Activated CD4-positive, alpha-beta T cell treated with anti-CD3 and anti-CD28 coated beads for 24 hours (primary cell): ENCODE measurements at places on chromosomes 6 and 20.

- no peak for DNase-seq
Measured at GRCh38 chr6:169082093-169082492, 171.6 kb downstream of the THBS2 start.

DNA sequence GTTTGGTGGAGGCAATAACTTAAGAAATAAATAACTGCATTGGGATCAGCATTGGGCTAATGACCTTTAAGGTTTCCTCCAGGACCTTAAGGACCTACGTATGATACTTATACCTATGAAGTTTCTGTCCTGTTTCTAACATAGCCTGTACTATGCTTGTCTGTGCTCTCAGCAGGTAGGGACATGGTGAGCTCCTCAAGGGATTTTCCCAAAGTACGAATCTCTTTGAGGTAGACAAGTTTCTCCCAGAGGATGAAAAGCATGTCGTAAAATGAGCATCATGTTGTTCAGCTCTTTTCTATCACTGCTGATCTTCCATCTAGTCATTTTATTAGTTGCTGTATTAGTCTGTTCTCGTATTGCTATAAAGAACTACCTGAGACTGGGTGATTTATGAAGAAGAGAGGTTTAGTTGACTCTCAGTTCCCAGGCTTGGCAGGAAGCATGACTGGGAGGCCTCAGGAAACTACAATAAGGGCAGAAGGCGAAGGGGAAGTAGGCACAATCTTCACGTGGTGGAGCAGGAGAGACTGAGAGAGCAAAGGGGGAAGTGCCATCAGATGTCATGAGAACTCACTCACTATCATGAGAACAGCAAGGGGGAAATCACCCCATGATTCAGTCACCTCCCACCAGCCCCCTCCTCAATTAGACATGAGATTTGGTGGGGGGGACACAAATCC is 77.8 kb upstream of the TGM3 start:
- DNase-seq: no peak

- no peak for DNase-seq
Measured at GRCh38 chr6:42315991-42316970, 98.6 kb upstream of the MRPS10 start.

DNA sequence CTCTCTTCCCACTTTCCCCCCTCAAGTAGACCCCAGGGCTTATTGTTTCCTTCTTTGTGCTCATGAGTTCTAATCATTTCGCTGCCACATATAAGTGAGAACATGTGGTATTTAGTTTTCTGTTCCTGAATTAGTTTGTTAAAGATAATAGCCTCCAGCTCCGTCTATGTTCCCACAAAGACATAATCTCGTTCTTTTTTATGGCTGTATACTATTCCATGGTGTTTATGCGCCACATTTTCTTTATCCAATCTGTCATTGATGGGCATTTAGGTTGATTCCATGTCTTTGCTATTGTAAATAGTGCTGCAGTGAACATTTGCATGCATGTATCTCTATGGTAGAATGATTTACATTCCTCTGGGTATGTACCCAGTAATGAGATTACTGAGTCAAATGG is 16.9 kb upstream of the PERP start:
- DNase-seq: no peak

- DNase-seq: no peak
Measured at GRCh38 chr6:130922922-130923321, 95.7 kb downstream of the SMLR1 start.

GRCh38 chr20:2871111-2871465 is 2.2 kb upstream of the PTPRA start:
- no peak for DNase-seq

GRCh38 chr6:106790149-106790770 is 160.9 kb downstream of the QRSL1 start:
- no peak for DNase-seq

- DNase-seq: no peak
Measured at GRCh38 chr20:47583551-47583950, 81.9 kb downstream of the NCOA3 start.

GRCh38 chr6:43492673-43493072 is 15.3 kb downstream of the TJAP1 start:
- no peak for DNase-seq

DNA sequence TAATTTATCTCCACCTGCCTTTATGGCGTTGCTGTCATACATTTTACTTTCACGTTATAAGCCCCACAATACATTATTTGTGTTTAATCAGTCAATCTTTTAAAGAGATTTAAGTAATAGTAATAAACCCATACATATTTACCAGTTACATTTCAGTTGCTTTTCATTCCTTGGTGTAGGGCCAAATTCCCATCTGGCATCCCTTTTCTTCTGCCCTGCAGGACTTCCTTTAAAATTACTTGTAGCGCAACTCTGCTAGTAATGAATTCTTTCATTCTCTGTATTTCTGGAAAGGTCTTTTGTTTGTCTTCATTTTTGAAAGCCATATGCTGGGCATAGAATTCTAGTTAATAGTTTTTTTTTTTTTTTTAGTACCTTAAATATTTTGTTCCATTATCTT is 24.9 kb downstream of the ZNF334 start:
- no peak for DNase-seq

DNA sequence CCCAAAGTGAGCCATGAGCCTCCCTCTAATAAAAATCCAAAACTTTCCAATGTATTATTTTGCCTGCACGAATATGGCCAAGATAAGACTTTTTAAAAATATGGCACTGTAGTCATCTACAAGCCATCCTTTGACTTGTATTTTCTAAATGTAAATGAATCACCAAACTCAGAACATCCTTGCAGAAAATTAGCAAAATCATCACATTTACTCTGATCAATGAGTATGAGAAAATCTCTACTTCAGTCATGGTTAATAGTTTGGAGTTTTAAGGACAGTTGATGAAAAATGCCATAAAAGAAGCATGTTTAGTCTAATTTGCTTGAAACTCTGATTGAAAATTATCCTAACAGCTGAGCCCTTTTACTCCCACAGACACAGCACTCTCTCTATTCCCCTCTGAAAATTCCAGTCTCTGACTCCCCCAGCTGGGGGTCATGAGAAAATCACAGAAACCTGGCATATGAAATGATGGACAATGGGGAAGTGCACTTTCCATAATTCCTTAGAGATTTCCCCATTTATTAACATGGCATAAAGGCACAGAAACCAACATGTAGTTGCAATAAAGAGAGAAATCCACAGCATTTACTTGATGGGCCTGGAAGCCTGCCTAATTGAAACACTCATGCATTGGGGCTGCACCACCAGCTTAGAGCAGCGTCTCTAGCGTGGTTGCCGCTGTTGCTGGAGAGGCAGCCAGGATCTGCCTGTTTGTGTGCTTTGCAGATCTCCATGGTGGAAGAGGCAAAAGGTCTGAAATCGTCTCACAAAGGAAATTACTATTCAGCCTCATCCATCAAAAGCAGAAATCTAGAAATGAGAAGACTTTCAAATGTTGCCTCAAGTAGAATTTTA is 214.0 kb downstream of the WDR27 start:
- DNase-seq: no peak

DNA sequence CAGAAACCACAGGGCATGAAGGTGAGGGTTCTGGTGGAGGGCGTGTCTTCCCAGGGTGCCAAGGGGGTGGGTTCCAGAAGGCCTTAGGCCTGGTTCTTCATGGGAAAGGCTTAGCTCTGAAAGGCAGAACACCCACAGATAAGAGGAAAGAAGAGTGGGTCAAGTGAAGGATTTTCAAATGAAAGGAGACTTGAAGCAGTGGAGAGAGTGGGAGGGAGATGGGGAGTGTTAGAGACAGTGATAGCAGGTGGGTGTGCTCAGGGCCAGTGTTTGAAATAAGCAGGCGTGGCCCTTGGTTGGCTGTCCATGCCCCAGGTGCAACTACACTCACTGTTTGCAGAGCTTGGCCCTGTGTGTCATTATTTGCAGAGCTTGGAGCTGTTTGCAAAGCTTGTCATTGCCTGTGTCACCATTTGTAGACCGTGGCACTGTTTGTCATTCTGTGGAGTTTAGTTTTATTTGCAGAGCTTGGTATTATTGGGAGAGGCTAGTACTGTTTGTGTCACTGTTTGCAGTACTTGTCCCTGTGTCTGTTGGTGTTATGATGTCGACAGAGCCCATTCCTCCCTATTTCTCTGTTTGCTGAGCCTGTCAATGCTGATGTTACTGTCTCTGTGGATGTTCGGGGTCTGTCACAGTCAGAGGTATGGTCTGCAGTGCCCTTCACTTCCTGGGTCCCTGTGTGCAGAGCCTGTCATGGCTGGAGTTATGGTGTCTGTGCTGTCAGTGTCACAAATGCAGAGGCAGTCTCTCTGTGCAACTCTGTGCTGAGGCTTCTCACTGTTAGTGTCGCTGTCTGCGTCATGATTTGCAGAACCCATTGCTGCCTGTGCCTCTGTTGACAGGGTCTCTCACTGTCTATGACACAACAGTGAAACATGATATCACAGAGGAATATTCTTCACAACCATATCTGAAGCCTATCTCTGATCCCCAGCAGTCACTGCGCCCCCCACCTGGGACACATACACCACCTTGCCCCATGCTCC is 127.7 kb upstream of the LRFN2 start:
- DNase-seq: no peak

DNA sequence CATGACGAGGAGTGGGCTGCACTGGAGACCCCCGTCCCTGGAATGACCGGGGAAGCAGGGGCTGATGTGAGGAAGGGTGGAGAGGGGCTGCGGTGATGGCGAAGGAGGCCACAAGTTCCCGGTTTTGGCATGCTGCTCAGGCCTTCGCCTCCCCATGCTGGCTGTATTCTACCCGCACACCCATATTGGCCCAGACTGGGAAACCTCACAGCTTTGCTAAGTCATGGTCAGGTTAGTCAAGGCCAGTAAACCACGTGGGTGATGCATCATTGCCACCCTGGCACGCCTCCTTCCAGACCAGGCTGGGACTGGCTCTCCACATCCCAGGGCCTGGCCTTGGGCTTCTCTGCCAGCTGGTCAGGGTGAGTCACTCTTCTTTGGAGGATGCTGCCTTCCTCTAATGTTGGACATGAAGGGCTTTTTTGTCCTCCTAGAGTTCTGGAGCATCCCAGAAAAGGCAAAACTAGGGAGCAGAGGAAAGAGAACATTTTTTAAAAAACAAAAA is 53.8 kb downstream of the PCNA start:
- no peak for DNase-seq

GRCh38 chr6:111184827-111185532 is 97.7 kb downstream of the SLC16A10 start:
- no peak for DNase-seq

GRCh38 chr6:149419696-149420404 is 19.8 kb downstream of the SUMO4 start:
- DNase-seq: no peak

DNA sequence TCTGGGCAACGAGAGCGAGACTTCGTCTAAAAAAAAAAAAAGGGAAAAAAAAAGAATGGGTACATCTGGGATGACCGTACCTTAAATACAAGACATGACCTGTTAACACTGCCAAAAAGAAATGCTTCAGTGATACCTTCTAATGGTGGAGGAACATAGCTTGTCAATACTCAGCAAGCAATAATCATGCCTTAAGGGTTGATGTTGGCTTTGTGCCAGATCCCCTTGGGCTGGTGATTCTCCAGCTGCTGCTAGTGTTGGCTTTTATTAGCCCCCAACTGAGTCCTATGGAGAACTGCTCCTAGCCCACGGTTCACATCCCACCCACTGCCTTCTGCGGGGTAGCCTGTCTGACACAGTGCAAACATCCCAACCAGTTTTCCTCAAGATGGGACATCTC is 134.9 kb downstream of the PLCB1 start:
- no peak for DNase-seq

GRCh38 chr20:49786196-49786595 is 26.4 kb upstream of the SLC9A8 start:
- no peak for DNase-seq

GRCh38 chr6:154301839-154302752 is 54.5 kb downstream of the IPCEF1 start:
- DNase-seq: no peak

DNA sequence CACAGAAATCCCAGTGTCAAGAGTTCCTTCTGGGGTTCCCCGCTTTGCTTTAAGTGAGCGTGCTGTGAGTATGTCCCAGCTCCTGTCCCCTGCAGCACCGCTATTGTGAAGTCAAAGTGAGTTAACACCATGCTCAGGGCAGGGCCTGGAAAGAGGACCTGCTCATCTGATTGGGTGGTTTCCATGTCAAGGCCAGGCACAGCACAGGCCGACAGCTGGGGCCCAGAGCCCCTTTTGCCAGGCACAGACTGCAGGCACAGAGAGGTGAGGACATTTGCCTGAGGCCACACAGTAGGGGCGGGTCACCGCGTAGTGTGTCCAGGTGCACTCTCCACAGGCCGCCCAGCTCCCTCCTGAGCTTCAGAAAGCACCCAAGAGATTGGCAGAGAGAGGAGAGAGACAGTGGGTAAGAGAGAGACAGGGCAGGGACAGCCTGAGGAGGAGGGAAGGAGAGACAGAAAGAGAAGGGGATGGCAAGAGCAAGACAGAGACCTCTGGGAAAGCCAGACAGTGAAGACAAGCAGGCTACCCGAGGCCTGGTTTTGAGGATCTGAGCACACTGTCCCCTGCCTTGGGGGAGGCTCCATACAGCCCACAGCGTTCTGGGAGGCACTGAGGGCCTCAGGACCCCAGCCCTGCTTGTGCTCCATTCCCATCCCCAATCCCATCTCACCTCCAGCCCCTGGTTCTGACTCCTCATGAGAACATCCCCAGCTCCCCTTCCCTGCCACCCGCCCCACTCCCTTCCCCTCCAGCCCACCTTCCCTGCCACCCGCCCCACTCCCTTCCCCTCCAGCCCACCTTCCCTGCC is 6.5 kb upstream of the BPIFB1 start:
- no peak for DNase-seq

GRCh38 chr6:125534430-125535263 is 214.8 kb upstream of the HEY2 start:
- DNase-seq: no peak

DNA sequence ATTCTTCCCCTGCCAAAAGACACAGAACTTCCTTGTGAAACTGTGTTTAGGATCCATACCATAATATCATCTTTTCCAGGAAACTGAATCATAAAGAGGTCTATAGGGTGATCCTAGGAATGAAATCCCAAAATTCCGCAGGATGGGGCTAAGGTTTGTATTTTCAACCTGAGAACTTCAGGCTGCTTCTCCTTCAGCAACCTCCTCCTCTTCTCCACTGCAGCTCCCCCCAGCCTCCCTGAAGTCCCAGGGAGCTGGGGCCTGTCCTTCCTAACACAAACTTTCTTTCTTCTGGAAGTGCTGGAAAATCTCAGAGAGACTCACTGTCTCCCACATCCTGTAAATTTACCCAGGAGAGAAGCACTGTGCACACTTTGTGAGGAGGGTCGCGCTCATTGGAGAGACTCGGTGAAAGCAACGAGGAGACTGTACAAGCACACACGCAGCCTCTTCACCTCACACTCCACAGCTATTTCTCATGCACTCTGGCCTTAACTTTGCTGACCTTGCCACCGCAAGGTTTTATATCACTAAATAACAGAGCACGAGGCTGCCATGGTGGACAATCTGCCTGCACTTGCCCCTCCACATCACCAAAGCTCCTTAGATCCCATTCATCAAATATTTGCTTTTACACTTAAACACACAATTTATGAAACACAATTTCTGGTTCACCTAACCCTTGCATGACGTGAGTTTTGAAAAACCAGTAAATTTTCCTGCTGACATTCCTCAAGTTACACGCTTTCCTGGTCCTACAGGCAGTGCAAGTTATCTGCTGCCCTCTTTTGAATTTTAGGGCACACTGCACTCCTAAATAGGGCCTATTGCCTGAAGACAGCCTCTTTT is 14.3 kb downstream of the ID4 start:
- DNase-seq: no peak

- no peak for DNase-seq
Measured at GRCh38 chr6:149855040-149855654, 9.0 kb downstream of the LRP11 start.
